ENCODE measurements at places on chromosomes 7 and 10.

DNA sequence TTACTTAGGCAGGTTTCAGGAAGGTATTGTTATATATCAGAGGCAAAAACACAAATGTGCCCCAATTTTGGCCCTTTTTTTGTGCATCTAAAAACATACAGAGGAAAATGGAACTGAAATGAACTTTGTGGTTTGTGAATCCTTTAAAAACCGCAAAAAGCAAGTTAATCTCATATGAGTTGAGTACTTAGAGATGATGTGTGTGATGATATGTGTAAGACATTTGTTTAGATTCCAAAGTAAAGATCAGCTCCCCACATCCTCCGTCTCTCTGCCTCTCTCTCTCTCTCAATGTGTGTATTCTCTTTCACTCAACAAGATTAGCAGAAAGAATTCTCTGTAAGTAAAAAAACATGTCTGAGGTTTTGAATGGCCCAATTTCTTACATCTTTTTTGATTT lies 201.9 kb downstream of the MALRD1 start:
- no peak for DNase-seq

- DNase-seq, result no peak
Measured at GRCh38 chr10:46325021-46325420, 38.2 kb downstream of the ANTXRL start.

GRCh38 chr10:71522442-71523144 lies 125.9 kb downstream of the CDH23 start:
- DNase-seq, result no peak

- no peak for DNase-seq
Measured at GRCh38 chr7:16758631-16759611, 5.4 kb downstream of the TSPAN13 start.

GRCh38 chr10:71131096-71131495 lies 81.3 kb upstream of the UNC5B start:
- no peak for DNase-seq

- no peak for DNase-seq
Measured at GRCh38 chr7:156504687-156505545, 135.7 kb upstream of the RNF32 start.

- DNase-seq, result no peak
Measured at GRCh38 chr10:61594430-61594829, 68.3 kb upstream of the CABCOCO1 start.

DNA sequence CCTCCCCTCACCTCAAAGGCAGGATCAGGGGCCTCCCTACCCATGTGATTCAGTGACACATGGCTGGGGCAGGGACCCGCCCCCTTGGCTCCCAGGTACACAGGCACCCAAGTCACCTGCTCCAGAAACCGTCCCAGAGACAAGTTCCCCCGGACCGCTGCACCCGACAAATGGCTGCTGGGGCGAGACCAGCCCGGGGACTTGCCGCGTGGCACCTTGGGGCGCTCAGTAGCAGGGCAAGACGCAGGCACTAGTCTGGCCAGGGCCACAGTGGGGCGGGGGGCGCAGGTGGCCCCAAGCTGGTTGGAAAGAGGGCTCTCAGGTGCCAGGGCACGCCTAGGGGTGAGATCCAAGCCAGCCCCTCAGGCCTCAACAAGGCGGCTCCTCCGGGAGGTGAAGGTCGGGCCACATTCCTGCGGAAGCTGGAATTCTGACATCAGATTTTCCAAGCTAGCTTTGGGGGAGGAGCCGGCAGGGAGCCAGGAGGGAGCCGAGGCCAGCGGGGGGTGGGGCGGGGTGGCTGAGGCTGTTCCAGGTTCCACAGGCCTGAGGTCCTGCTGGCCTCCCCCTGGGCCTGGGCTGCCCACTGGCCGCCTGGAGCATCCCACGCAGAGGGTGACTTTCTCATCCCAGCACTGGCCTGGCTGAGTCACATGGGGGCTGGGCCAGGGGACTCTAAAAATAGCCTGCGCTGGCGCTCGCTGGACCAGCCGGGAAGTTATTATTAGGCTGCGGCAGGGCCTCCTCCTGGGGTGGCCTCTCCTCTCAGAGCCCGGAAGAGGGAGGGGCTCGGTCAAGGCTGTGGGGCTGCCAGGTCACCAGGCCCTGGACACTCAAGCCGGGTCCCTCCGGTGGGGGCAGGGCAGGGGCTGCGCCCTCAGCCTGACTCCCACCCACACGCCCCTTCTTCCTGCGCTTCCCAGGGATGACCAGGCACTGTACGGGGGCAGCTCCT lies 20.5 kb upstream of the INPP5A start:
- DNase-seq, result no peak

DNA sequence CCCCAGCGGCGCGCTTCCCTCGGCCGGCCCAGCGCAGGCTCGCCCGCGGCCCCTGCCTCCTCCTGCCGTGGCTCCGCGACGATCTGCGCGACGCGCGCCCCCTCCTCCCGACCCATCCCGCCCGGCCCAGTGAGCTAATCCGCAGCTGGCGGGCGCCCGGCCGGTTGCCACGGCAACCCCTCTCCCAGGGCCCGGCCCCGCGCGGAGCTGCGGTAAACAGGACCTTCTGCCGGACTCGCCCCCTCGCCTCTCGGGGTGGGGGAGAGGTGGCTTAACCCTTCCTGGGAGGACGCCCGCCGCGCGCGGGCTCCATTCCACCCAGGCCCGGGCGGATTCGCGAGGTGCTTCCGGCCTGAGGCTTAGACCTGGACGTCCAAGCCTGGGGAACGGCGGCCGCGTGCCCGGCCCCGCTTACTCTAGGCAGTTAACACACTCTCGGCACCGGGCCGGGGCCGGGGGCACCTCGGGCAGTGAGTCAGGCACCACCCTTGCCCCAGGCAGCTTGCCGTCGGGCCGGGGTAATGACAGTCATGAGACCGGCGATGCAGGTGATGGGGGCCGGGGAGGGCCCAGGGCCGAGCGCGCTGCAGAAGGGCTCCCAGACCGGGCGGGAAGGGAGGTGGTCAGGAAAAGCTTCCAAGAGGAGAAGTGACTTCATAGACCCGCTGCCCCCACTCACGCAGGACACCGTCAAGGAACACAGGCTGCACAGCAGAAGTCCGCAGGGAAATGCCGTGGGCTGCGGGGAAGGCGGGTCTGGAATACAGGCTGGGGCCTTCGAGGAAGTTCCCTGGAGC lies at the start of gene DENND2A:
Gene DENND2A (minus strand): TSS at position 87 of the 797 bp plus-strand sequence. CDS start 38,416 bp downstream, outside the sequence.
- peak; percentile 79 for DNase-seq

- no peak for DNase-seq
Measured at GRCh38 chr7:116400522-116400921, 99.0 kb upstream of the CAV2 start.

GRCh38 chr7:54161621-54162020 lies 380.6 kb upstream of the VSTM2A start:
- DNase-seq, result no peak

DNA sequence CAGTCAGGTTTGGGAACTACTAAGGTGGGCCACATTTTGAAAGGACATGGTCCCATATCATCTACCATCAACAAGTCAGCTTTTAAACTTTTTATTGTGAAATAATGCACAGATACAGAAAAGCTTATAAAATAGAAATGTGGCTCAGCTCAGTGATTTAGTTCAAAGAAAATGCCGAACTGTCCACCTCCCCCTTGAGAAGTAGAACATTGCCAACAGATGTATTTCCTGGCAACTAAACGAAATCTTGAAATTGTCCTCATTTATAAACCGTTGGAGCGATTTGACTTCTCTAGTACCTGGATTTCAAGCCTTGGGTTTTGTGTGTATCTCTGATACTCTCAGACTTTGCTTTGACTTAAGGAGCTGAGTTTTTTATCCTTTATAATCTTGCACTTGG lies 32.7 kb upstream of the SMNDC1 start:
- DNase-seq, result no peak

- no peak for DNase-seq
Measured at GRCh38 chr10:58158806-58159205, 108.9 kb downstream of the IPMK start.

GRCh38 chr7:132643302-132643701 lies 67.0 kb upstream of the PLXNA4 start:
- no peak for DNase-seq

DNA sequence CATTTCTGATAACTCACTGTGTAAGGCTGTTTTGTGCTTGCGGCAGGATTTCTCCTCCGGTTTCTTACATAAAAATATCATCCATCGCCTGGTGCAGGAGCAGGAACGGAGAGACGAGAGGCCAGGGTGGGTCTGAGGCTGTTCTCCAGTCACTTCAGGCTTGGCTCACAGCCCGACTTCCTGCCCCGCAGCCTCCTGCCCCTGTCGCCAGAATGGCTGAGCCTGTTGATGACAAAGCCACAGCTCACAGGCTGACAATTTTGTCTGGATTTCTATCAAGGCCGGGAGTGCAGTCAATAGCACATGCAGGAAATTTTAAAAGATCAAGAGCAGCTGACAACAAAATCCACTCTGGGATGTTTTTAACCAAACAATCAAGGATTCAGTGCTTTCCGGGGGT lies 229.7 kb upstream of the ZNF32 start:
- DNase-seq, result no peak

- no peak for DNase-seq
Measured at GRCh38 chr10:78278058-78278404, 244.4 kb downstream of the RPS24 start.

- DNase-seq, result no peak
Measured at GRCh38 chr7:857661-858060, 18.7 kb upstream of the GET4 start.

- peak; percentile 91 for DNase-seq
Measured at GRCh38 chr7:7529328-7529727, 6.3 kb downstream of the COL28A1 start.

DNA sequence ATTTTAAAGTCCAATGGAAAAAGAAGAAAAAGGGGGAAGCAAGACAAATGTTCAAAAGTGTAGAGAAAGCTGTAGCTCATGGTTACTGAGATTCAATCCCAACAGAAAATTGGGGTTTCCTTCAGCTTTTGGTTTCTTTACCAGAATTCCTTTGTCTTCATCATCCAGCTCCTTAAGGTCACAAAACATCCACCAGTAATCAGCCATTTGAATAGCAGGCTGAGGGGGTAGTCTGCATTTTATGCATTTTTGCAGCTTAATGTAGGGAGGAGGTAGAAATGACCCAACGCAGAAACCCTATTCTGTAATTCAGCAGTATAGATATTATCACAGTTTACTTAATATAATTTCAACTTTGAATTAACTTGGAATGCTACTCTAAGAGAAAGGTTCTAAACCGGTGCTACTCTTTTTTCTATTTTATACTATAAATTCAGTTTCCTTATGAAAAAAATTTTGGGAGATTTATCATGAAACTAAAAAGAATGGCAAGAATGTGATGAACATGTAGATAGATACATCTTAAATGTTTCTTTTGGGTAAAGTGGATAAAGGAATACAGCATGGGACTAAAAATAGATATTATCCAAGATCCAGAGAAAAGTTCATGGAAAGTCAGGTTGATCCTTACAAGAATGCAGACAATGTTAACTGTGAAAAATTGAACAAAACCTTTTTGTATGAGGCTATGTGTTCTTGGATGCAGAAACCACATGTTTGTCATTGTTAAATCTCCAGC lies 596.9 kb downstream of the PHTF2 start:
- no peak for DNase-seq

DNA sequence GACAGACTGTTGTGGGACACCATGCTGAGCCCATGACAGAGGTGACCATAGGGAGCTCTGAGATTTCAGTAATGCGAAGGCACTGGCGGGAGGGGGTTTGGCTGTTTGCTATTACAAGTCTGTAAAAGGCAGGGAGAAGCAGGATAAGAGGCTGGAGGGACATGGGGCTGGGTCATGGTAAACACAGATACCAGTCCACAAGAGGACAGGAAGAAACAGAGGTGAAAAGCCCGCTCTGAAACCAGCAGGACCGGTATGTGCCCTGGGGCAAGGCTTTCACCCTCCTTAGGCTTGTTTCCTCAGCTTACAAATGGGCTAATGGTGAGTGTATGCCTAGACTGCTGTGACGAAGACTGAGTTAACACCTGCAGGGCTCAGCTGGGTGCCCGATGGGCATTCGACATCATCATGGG lies 34.1 kb downstream of the ANXA11 start:
- no peak for DNase-seq

DNA sequence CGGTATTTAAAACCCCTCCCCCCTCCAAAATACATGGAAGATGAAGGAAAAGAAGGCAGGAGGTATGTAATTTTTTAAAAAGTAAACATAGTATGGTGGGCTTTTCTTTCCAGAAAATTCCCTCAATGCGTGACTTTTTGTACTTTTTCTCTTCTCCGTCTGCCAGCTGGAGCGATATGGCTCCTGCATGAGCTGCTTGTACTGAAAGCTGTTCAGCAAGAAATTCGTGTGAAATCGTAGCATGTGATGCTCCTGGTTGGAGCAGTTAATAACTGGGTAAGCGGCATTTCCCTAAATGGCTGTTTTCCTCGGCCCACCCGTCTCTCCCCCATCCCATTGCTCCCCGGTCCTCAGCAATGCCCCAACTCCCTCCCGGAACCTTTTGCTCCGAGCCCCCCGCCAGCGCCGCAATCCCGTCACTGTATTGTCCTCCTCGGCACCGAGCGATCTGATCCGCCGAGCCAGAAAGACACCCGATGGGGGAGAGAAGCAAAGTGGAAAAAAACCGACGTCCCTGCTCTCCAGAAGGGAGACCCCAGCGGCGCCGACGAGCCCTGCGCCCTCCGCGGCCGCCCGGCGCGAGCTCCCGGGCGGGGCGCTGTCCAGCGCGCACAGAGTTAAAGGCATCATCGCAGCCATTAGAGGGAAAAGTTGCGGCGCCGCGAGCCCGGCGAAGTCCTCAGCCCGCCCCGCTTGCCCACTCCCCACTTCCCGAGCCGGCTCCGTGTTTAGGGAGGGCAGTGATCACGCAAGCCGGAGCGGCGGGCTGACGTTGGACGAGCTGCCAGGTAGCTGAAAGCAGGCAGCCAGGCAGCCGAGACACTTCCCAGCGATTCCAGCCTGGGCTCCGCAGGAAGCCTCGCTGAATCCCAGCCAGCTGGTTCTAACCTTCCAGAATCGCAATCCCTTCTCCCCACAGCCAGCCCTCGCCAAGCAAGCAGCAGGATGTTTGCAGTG lies at the start of gene VSTM2A:
Gene VSTM2A (plus strand): TSS at position 707 of the 957 bp plus-strand sequence. CDS start 356 bp downstream, outside the sequence.
- DNase-seq, result peak; percentile 70

DNA sequence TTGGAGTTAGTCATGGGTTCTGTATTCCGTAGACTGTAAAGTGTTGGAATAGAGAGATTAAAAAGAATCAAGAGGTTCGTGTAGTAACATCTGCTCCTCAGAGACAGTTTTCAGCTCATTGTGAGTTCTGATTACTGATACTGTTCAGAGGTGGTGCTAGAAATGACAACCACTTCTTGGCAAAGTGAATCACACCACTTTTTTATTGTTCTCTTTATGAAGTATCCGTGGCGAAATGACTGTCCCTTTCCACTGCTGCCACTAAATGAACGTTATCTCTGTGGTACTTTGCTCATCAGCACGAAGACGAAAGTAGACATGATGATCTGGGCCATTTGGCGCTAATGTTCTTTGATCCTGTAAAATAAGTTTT lies 860 bp downstream of the RPP30 start:
- DNase-seq, result no peak

- DNase-seq, result no peak
Measured at GRCh38 chr10:59361663-59362143, 646 bp downstream of the FAM13C start.

- no peak for DNase-seq
Measured at GRCh38 chr10:80518807-80519360, 18.8 kb upstream of the SH2D4B start.

GRCh38 chr10:77290528-77291155 lies 347.0 kb downstream of the KCNMA1 start:
- no peak for DNase-seq

GRCh38 chr7:67955061-67955460 lies 958.4 kb downstream of the TYW1 start:
- no peak for DNase-seq
